AG08396 (cell line): ENCODE measurements at places on chromosomes 3 and 15.
A peak's percentile ranks its signal among the peaks of the same experiment; 100 is the strongest.

DNA sequence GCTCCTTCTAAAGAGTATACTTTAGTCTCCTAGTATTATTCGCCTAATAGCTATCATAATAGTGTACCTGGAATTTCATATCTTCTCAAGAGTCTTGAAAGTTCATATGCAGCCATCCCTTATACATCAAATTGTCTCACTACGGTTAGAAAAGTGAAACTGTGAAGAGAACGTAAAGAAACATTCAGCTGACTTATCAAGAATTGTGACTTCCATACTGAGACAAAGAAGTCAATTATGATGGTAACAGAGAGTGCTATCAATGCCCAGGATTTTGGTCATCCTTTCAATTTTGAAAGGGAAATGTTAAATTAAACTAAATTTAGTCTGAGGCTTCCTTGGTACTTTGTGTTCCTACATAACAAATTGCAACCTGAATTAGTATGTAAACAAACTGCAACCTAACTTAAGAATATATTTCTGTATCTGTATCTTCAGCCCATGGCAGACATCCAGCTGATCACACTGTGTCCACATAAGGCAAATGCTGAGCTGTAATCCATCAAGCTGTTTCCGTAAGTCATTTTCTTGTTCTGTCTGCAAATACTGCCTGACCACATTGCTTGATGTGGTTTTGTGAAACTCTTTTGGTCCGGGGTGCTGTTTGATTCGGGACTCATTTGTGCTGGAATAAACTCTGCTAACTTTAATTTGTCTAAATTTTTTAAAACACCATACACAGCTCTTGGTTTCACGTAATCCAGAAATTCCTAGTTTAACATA, 469.6 kb downstream of the SI start:
- DNase-seq: no peak

DNA sequence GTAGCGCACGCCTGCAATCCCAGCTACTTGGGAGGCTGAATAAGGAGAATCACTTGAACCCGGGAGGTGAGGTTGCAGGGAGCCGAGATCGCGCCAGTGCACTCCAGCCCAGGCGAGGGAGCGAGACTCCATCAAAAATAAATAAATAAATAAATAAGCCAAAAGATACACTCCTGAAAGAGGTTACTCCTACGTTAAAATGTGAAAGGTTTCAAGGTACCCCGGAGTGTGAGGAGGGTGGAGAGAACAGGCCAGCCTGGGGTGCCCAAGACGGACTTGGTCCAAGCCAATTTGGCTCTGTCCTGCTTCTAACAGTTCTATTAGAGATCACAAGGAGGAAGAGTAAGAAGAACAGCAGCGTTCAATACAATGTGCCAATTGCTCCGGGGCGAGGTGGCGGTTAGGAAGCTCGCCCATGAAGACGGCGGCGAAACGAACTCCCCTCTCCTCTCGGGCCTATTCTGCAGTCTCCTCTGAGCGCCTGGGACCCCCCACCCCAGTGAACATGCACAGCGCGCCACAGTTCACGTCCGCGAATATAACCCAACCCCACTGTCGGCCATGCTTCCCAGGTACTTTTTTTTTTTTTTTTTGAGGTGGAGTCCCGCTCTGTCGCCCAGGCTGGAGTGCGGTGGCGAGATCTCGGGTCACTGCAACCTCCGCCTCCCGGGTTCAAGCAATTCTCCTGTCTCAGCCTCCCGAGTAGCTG, 942 bp downstream of the ELP6 start:
- DNase-seq: no peak

GRCh38 chr3:71994906-71995305, 210.0 kb upstream of the PROK2 start:
- no peak for DNase-seq

DNA sequence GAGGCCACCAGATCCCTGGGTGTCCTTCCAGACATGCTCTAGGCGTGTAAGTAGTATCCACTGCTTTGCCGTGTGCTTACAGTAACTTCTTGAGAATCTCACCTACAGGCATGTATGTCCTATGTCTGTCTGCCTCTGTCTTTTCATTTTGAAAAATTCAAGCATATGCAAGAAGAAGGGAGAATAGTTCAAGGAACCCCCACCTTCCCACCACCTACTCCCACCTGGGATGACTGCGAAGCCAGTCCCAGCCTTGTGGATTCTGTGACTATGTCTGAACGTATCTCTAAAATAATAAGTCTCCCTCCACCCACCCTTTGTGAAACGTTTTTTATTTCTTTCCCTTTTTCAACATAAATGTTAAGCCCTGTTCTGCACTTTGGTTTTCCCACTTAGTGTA, 15.0 kb downstream of the CHST13 start:
- no peak for DNase-seq

GRCh38 chr3:161067335-161067734, 37.8 kb downstream of the B3GALNT1 start:
- no peak for DNase-seq

DNA sequence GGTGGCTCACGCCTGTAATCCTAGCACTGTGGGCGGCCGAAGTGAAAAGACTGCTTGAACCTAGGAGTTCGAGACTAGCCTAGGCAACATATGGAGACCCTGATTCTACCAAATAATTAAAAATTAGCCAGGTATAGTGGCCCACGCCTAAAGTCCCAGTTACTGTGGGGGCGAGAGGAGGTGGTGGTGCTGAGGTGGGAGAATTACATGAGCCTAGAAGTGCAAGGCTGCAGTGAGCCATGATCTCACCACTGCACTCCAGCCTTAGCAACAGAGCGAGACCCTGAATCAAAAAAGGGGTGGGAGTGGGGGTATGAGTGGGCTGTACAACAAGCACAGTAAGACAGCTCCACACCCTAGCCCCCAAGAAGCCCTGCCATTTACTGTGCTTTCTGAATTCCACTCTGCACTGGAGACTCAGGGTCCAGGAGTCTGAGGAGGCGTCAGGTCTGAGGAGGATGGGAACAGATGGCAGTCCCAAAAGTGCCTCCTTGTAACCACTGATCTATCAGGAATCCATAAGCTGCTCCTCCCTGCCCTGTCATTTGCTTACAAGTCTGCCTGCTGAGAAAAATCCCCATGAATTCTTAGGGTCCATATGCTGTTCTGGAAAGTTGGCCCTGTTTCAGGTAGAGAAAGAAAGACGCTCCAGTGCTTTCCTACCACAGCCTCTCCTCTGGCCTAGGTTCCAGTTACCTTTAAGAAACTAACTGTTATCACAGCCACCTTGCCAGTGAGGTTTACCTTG, 171.1 kb downstream of the MAGI1 start:
- DNase-seq: no peak

DNA sequence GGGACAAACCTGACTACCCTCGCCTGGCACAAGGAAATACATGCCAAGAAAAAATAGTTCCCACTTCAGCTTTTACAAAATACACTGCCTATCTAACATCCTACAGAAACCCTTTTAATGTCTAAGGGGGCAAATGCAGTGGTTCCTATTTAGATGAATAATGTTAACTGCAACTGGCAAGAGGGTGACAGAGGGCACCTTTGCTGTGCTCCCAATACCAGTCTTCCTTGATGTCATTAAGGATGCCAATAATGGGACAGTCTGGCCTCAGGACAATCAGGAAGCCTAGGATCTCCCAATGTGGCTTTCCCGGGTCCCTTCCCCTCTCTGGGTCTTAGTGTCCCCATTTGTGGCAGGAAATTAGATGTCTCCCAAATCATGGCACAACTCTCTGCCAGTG, 13.9 kb downstream of the CSRNP1 start:
- no peak for DNase-seq

- no peak for DNase-seq
Measured at GRCh38 chr3:69052472-69052898, 352 bp upstream of the TMF1 start.

- no peak for DNase-seq
Measured at GRCh38 chr3:3307491-3307890, 128.0 kb upstream of the CRBN start.

- no peak for DNase-seq
Measured at GRCh38 chr3:69648126-69648525, 91.1 kb upstream of the MITF start.

GRCh38 chr3:121707531-121708273, 41.8 kb downstream of the GOLGB1 start:
- no peak for DNase-seq

DNA sequence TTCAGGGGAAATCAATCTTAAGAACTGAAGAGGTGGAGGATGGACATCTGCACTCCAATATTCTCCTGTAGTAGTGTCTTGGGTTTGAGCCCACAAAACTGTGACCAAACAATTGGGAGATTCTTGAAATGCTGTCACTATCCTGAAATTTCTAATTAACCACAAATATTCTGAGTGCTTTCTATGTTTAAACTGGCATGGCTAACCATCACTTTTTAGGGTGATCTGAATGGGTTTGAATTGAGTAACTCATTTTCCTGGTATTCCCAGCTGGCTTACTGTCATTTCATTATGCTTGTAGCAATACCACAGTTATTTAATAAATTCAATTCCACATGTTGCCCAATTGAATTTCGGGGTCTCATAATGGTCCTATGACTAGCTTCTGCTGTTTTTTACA, 216.9 kb upstream of the DCBLD2 start:
- DNase-seq: peak; percentile 20

DNA sequence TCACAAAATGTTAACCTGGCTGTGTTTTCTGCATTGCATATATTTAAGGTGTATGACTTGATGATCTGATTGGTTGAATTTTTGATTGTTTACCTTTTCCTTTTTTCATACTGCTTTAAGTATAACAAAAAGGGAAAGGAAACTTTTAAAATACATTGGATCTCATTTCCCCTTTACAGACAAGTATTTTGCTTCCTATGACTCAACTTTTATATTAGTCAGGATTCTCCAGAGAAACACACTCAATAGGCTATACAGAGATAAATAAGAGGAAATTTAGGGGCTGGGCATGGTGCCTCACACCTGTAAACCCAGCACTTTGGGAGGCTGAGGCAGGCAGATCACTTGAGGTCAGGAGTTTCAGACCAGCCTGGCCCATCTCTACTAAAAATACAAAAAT, 205.8 kb downstream of the TJP1 start:
- no peak for DNase-seq

- DNase-seq: no peak
Measured at GRCh38 chr3:100046986-100047385, 67.3 kb downstream of the FILIP1L start.
